ENCODE measurements at places on chromosomes 7 and 10.
A peak's percentile ranks its signal among the peaks of the same experiment; 100 is the strongest.

DNA sequence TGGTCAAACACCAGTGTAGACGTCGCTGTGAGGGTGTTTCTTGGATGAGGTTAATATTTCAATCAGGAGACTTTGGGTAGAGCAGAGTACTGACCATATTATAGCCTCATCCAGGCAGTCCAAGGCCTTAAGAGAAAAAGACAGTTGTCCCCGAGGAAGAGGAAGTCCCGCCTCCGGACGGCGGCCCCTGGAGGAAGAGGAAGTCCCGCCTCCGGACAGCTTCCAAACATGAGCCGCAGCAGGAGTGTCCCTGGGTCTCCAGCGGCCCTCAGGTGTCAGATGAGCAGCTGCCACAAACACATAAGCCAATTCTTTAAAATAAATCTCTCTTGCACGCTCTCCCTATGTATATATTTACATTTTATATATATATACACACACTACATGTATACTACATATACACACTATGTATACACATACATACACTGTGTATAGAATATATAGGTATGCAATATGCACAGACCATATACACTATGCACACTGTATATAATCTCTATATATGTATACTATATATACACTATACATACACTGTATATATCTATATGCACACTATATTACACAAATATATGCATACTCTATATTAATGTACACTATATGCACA lies 37.5 kb downstream of the PWWP2B start:
- DNase-seq, result peak; percentile 48

DNA sequence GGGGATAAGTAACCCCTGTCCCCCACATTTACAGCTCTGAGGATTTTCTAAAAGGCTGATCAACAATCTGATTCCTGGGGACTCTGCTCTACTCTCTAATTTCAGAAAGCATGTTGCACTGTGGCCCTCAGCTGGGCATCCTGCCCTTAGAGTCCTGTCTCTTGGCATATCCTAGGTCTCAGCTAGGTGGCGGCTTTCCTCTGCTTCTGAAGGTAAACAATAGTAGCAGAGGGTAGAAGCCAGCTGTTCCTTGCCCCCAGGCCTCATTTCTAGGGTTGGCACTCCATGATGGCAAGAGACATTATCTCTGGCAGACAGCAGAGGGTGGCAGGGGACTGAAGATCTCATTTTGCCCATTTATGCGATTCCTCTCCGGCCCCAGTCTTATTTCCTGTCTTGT lies 77.0 kb downstream of the ADCYAP1R1 start:
- no peak for DNase-seq

DNA sequence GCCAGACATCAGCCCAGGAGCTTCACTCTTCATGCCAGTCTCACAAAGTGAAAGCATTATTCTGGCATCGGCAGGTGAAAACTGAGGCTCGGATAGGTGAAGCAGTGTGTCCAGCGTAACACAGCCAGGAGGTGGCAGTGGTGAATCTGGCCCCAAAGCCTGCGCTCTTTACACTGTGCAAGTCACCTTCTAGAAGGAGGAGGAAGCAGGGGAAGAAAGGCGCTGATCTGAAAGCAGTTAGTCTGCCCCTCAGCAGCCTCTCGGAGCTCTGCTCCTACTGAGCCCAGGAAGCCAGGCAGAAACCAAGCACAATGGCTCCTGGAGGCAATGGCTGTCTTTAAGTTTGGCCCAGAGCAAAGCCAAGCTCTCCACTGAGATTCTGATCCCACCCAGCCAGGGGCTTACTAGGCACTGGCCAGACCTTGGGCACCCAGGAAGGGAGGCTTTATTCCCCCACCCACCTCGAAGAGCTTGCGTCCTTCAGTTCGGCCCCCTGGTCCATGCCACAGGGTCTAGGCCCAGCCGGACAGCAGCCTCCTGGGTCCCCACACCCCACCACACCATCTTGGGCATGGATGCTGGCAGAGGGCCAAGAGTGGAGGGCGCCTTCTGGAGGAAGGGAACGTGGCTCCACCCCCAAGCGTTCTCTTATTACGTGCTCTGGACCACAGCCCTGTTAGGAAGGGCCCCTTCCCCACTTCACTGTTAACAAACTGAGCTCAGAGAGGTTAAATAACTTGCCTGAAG lies 104.5 kb downstream of the GRID1 start:
- peak; percentile 24 for DNase-seq

DNA sequence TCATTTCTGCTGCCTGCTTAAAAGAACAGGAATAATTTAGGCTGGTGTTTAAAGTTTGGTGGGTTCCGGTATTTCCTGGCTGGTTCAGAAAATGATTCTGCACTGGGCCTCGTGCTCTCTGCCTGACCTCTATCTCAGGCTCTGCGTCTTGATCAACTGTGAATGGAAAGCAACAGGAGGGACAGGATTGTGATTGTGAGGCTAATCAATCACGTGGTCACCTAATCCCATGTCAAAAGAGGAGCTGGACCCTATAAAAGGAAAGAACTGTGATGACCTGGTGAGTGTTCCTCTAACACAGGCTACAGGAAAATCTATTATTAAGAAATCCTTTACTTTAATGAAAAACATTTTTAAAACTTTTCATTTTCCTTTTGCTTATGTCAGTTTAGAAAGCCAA lies at the start of gene DHX32:
DHX32 (minus strand) TSS at position 101 of the 400 bp plus-strand sequence. CDS start 468 bp downstream, outside the sequence.
- no peak for DNase-seq

DNA sequence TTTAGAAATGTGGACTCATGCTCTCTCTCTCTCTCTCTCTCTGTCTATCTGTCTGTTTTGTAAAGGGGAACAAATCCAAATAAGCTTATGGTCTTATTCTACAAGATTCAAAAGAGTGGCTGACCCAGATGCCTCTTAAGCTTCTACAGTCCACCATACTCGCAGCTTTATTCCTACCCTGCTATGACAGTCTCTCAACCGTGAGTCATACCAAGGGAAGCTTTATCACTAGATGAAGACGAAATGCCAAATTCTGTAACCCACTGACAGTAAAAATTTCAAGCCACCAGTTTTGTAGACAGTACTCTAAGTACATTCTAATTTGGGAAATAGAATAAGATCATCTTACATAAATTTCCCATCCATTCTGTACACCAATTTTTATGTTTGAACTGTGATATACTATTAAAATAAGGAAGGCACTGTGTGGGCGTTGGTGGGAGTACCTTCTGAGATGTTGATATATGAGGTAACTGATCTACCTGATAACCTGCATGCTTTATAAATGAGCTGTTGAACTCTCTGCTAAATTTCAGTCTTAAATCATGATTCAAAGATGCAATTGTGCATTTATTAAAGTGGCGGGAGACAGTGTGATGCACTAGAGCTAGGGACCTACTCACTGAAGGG lies 153.2 kb downstream of the KLF6 start:
- no peak for DNase-seq
